ENCODE measurements at places on chromosomes 2 and 18. TPM values are rescaled to one million over a fixed set of nuclear protein-coding genes. Genes with fewer than 3 reads are reported as not detected.

DNA sequence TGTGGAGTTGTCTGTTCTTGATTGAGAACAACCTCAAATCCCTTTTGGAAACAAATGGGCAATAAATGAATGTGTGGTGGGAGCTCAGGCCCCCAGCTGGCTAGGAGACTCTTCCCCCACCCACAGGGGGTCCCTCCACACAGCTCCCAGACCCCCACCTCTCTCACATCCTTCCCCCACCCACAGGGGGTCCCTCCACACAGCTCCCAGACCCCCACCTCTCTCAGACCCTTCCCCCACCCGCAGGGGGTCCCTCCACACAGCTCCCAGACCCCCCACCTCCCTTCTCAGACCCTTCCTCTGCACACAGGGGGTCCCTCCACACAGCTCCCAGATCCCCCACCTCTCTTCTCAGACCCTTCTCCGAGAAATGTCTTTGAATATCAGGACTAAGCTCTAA, 79.0 kb upstream of the CTDP1 start:
- DNase-seq = no peak
- no peaks in the 10 kb centered on the region for H3K27me3 ChIP-seq
- H3K4me1 ChIP-seq = peaks cover 8% of the 10 kb centered on the region
- no peaks in the 10 kb centered on the region for H3K36me3 ChIP-seq
- no peak overlapping the region for H3K27ac ChIP-seq
- no peak overlapping the region for H3K4me3 ChIP-seq

DNA sequence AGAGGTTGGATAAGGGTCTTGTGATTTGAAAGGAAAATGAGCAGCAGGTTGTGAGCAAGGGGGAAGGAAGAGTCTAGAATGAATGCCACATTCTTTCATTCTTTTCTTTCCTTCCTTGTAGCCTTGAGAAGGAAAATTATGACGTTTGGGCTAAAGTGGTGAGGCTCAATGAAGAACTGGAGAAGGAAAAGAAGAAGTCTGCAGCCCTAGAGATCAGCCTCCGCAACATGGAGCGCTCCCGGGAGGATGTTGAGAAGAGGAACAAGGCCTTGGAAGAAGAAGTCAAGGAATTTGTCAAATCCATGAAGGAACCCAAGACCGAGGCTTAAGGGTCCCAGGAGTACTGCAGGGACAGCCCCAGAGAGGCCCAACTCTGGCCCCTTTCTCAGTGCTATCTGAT, 45.3 kb downstream of the BMP10 start:
- H3K27ac ChIP-seq = no peak overlapping the region
- H3K36me3 ChIP-seq = no peaks in the 10 kb centered on the region
- no peaks in the 10 kb centered on the region for H3K27me3 ChIP-seq
- H3K4me1 ChIP-seq = no peaks in the 10 kb centered on the region
- H3K4me3 ChIP-seq = no peak overlapping the region

GRCh38 chr2:2796207-2796606, 465.1 kb upstream of the MYT1L start:
- H3K4me3 ChIP-seq = no peak overlapping the region
- no peaks in the 10 kb centered on the region for H3K27me3 ChIP-seq
- no peak for DNase-seq

- H3K36me3 ChIP-seq = no peaks in the 10 kb centered on the region
- no peak overlapping the region for H3K27ac ChIP-seq
- no peak overlapping the region for H3K4me3 ChIP-seq
- no peak for DNase-seq
These were observed 168.3 kb downstream of the NR4A2 start for GRCh38 chr2:156164091-156164720.

DNA sequence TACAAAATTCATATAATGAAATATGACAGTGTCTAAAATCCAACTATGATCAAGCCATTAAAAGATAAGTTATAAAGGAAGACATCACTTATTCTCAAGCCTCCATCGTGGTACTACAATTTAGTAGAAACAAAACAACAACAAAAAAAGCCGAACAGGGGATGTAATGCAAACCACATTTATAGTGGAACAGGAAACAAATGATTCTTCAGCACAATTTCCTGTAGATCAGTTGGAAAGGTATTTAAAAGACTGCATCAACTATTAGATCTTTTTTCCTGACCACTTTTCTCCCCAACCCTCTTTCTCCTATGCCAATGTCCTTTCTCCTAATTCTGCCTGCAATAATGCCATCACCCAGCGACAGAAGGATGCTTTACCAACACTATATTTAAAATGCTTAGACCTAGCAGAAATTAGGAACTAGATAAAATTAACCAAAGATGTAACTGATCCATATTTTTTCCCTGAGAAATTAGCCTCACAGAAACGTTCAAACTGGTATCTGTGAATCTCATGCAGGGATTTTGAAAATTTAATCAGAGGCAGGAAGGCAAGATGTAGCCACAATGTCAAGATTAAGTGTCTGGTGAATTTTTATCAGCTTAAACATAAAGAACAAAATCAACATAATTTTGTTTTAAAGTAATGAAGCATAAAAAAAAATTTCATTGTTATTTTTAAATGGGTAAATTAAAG, 271.4 kb downstream of the TCF4 start:
- DNase-seq = no peak
- no peak overlapping the region for H3K27ac ChIP-seq
- H3K4me1 ChIP-seq = no peaks in the 10 kb centered on the region
- no peaks in the 10 kb centered on the region for H3K27me3 ChIP-seq

GRCh38 chr2:207734264-207734635, 22.8 kb downstream of the CCNYL1 start:
- H3K36me3 ChIP-seq = peaks cover 6% of the 10 kb centered on the region
- H3K4me1 ChIP-seq = no peaks in the 10 kb centered on the region
- no peaks in the 10 kb centered on the region for H3K27me3 ChIP-seq
- no peak overlapping the region for H3K27ac ChIP-seq
- H3K4me3 ChIP-seq = no peak overlapping the region

DNA sequence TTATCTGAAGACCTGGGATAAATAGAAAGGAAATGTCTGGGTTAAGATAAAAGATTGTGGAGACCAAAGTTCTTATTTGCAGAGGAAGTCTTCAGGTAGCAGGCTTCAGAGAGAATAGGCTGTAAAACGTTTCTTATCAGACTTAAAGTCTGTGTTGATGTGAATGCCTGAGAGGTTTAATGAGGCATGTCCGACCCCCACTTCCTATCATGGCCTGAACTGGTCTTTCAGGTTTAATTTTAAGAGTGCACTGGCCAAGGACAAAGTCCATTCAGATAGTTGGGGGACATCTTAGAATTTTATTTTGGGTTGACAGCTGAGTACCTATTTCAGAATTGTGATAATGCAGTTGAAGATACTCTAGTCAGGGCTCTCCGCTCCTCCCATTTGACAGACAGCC, 92.1 kb downstream of the ATL2 start:
- no peaks in the 10 kb centered on the region for H3K4me1 ChIP-seq
- H3K27me3 ChIP-seq = no peaks in the 10 kb centered on the region
- DNase-seq = no peak
- no peaks in the 10 kb centered on the region for H3K36me3 ChIP-seq
- no peak overlapping the region for H3K27ac ChIP-seq
- H3K4me3 ChIP-seq = no peak overlapping the region

DNA sequence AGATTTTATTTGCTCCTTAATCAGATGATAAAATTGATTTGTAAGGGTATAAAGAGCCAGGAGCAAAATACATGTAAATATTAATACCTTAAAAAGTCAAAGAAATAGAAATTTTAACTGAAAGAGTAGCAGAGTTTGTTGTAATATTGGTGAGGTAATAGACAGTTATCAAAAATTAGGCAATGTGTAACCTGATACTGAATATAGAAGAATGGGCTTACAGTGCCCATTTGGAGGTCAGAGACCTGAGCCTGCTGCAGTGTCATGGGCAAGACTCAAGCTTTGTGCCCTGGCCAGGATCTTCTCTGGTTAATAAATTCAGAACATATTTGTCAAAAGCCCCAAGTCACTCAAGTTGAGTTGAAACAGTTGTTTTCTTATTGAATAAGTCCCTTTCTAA, 29.7 kb upstream of the TMEM247 start:
- H3K4me3 ChIP-seq = no peak overlapping the region
- H3K27ac ChIP-seq = no peak overlapping the region
- H3K36me3 ChIP-seq = no peaks in the 10 kb centered on the region
- DNase-seq = no peak
- no peaks in the 10 kb centered on the region for H3K4me1 ChIP-seq

DNA sequence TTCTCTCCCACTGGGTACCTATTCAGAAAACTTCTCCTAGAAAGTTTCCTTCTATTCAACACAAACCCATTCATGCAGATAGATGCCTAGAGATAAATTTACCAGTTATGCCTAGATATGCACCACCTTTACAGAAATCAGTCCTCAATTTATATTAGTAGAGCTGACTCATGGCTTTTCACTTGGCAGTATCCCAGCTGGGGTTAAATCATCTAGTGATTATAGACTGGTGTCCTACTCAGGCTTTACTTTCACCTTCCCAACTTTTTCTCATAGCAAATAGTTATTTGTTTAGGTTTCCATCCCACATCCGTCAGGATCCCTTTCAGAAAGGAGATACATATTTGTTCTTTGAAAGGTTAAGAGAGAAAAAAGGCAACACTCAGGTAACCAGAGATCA, 124.5 kb downstream of the AQP4 start:
- H3K4me3 ChIP-seq = no peak overlapping the region
- peak; percentile 6 for DNase-seq
- H3K27ac ChIP-seq = no peak overlapping the region
- H3K27me3 ChIP-seq = no peaks in the 10 kb centered on the region

GRCh38 chr2:233965032-233965603, 47.9 kb downstream of the TRPM8 start:
- DNase-seq = no peak
- no peak overlapping the region for H3K27ac ChIP-seq
- no peak overlapping the region for H3K4me3 ChIP-seq
- no peaks in the 10 kb centered on the region for H3K27me3 ChIP-seq
- H3K36me3 ChIP-seq = no peaks in the 10 kb centered on the region

GRCh38 chr18:50830544-50830943, 10.7 kb upstream of the MRO start:
- H3K27ac ChIP-seq = no peak overlapping the region
- H3K36me3 ChIP-seq = no peaks in the 10 kb centered on the region
- no peak for DNase-seq
- H3K4me1 ChIP-seq = peaks cover 6% of the 10 kb centered on the region

DNA sequence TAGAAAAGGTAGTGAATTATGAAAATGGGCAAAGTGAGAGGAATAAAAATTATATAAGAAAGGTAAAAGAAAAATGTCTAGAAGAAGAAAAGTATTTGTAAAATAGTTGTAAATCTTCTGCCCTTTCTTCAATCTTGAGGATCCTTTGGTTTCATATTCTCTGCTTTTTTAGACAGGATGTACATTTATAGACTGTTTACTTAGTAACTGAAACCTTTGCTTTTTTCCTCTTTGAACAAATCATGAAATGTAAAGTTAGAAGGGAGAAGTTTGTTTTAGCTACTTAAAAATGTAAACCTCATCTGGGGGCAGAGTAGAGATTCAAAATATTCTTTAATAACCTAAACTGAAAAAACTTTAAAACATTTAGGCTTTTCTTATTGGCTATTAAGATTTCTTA, 150.4 kb upstream of the ITGA4 start:
- H3K4me3 ChIP-seq = no peak overlapping the region
- no peaks in the 10 kb centered on the region for H3K27me3 ChIP-seq
- peaks cover 5% of the 10 kb centered on the region for H3K4me1 ChIP-seq
- no peak overlapping the region for H3K27ac ChIP-seq
- H3K36me3 ChIP-seq = no peaks in the 10 kb centered on the region
- DNase-seq = no peak

- peak; percentile 55 for DNase-seq
- H3K27ac ChIP-seq = no peak overlapping the region
- no peaks in the 10 kb centered on the region for H3K27me3 ChIP-seq
- H3K36me3 ChIP-seq = no peaks in the 10 kb centered on the region
- no peak overlapping the region for H3K4me3 ChIP-seq
- no peaks in the 10 kb centered on the region for H3K4me1 ChIP-seq
These were observed 238.8 kb downstream of the ZNF407 start for GRCh38 chr18:74836296-74837139.

DNA sequence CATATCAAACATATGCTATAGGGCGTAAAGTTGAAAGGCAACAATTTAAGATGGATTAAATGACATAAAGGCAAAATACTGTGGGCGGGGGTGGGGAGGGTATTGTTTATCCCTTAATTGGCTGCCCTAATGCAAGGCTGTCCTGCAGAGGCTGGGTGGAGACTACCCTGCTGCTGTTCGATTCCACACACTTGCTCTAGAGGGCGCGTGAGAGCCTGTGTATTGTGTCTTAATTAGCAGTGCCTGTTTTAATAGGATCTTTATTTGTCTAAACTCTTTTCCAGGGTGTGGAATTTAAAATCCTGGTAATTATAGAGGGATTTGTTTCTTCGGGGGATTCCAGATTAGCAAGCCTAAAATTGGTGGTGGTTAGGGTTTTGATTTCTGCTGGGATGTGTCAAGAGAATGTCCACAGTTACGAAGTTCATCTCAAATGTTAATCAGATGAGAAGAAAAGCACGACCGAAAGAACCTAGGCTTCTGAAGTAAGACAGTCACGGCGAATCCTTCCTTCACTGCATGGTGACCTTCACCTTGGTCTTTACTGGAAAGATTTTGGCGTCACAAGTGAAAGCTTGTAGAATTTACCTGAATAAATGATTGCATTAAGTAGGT, 103.5 kb upstream of the MAP3K20 start:
- no peaks in the 10 kb centered on the region for H3K27me3 ChIP-seq
- peak; percentile 64 for DNase-seq
- H3K4me3 ChIP-seq = no peak overlapping the region
- no peaks in the 10 kb centered on the region for H3K36me3 ChIP-seq
- H3K27ac ChIP-seq = no peak overlapping the region

- no peak overlapping the region for H3K27ac ChIP-seq
- H3K27me3 ChIP-seq = peaks cover 4% of the 10 kb centered on the region
- H3K4me3 ChIP-seq = no peak overlapping the region
- H3K36me3 ChIP-seq = no peaks in the 10 kb centered on the region
- no peak for DNase-seq
These were observed 605 bp downstream of the SLC9A4 start for GRCh38 chr2:102473631-102474030.

- no peak overlapping the region for H3K4me3 ChIP-seq
- H3K27me3 ChIP-seq = no peaks in the 10 kb centered on the region
- H3K4me1 ChIP-seq = peaks cover 65% of the 10 kb centered on the region
- no peak for DNase-seq
- H3K36me3 ChIP-seq = no peaks in the 10 kb centered on the region
- peak overlapping the region; percentile 92 for H3K27ac ChIP-seq
These were observed 13.2 kb upstream of the DES start for GRCh38 chr2:219404954-219405353.

GRCh38 chr2:177296040-177296439, 31.5 kb upstream of the NFE2L2 start:
- peak overlapping the region; percentile 65 for H3K27ac ChIP-seq
- peaks cover 10% of the 10 kb centered on the region for H3K4me1 ChIP-seq
- no peaks in the 10 kb centered on the region for H3K27me3 ChIP-seq
- no peak overlapping the region for H3K4me3 ChIP-seq

Gene FAM110C
- total RNA-seq = 0.60 TPM

Gene RUFY4
- not detected for total RNA-seq

Gene GPATCH11
- 4.4 TPM for total RNA-seq

Gene FOXI3
- not detected for total RNA-seq

Gene CDH2
- 267 TPM for total RNA-seq

Gene HOXD13
- total RNA-seq = not detected

Gene RAB27B
- 0.14 TPM for total RNA-seq

Gene PSME4
- 22.6 TPM for total RNA-seq

Gene RAMP1
- 3.1 TPM for total RNA-seq

Gene ZDBF2
- total RNA-seq = 34.6 TPM

Gene PEX13
- 29.7 TPM for total RNA-seq

Measured in cardiac muscle cell (in vitro differentiated cells and primary cell).